Activated T-helper 2 cell treated with anti-CD3 and anti-CD28 coated beads, Interferon-gamma antibody, Interleukin-2, Interleukin-4, amounts not matched to agents 10 μg/mL and 5 μg/mL and 100 μg/mL, durations not matched to agents 14 hours and 24 hours and 36 hours (primary cell): ENCODE measurements at places on chromosomes 1 and 21.

DNA sequence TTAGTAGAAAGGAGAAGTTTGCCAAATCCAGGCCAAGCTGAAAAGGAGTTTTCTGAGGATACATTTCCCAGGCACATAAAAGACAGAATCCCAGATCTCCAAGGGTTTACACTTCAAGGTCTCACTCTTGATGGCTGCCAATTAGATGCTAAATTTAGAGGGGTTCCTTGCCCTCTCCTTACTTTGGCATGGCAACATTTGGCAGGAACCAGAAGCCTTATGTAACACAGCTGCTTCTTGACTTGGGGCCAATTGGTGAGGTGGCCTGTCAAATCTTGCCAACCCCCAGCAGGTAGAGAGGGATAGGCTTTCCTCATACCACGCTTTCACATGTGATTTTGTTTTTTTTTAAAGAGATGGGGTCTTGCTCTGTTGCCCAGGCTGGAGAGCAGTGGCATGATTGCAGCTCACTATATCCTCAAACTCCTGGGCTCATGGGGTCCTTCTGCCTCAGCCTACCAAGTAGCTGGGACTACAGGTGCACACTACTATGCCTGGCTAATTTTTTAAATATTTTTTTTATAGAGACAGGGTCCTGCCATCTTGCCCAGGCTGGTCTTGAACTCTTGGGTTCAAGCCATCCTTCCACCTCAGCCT, 25.2 kb upstream of the NKAIN1 start:
- DNase-seq: no peak

- DNase-seq: no peak
These were observed 51.0 kb downstream of the MYSM1 start for GRCh38 chr1:58648842-58649241.

DNA sequence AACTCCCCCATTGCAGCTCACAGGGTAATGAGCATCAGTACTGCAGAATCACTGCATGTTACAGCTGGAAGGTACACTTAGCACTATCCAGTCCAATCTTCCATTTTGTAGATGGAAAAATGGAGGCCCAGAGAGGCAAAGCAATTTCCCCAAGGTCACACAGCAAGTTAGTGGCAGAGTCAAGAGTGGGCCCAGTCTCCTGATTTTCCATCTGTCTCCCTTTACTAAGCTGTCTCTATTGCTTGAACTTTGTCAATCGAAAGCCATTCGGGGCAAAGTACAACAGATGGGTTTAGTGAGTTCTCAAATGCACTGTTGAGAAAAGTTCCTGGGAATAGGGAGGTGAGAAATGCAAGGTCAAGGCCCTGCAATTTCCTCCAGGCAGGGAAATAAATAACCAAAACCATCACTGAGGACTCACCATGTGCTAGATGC, 50.4 kb upstream of the IFFO2 start:
- DNase-seq: no peak

DNA sequence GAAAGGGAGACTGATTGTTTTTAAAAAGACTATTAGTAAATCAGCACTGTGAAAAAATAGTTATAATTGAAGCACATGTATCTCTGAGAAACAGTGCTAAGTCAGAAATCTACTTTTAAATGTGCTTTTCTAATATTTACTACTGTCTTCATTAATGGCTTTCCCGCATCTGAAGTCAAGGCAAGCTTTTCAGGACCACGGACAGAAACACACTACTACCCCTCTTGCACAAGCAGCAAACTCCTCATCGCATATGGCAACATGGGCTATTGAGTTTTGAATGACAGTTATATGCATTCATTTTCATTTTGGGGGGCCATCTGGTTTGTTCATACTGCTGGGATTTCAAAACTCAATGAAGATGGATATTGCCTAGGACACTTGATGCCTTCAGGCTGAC, 433.4 kb upstream of the CAMK1G start:
- no peak for DNase-seq

DNA sequence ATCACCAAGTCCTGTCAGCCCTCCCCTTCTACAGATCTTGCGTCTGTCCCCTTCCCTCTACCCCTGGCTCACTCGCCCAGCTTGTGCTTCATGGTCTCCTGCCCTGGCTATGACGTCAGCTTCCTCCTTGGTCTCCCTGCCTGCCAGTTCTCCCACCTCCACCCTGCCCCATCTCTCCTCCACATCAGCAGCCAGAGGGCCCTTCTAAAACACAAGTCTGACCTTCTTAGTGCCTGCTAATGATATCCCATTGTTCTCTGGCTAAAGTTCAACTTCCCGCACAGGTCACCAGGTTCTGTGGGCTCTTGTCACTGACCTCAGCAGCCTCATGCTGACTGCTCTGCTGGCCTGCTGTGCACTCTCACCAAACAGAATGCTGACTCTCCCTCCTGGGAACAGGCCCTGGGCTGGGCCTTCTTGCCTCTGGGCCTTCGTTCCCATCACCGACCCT, 24.7 kb upstream of the MYCL start:
- DNase-seq: no peak

- DNase-seq: no peak
These were observed 239.6 kb upstream of the FGGY start for GRCh38 chr1:59057211-59057694.

DNA sequence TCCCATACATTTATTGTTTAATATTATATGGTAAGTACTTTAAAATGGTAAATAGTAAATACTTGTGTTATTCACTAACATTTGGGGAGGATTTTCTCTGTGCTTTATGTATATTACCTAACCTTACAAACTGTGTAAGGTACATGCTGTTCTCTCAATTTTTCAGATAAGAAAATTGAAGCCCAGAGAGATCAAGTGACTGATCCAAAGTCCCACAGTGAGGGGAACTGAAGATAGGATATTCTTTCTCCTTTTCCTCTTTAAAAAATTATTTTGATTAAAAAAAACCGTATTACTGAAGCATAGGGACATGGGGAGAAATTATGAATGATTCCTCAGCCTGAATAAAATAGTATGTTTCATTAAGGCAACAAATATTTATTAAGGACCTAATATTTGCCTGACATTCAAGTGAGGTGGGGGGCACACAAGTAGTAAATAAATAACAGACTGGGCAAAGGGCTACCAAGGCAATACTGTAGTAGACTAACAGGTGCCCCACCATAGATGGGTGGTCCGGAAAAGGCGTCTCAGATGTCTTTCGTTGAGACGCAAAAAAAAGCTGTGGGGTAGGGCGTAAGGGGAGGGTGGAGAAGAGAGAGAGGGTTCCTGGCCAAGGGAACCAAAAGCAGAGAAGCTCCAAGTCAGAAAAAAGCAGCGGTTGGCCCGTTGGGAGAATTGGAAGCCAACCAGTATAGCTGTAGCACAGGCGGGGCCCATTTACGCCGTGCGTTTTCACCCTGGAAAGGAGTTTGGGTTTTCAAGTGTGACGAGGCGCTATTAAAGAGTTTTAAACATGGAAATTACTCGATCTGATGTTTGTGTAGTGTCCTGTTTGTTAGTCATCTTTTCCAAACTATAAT, 944 bp upstream of the AGO3 start:
- DNase-seq: peak; percentile 15

DNA sequence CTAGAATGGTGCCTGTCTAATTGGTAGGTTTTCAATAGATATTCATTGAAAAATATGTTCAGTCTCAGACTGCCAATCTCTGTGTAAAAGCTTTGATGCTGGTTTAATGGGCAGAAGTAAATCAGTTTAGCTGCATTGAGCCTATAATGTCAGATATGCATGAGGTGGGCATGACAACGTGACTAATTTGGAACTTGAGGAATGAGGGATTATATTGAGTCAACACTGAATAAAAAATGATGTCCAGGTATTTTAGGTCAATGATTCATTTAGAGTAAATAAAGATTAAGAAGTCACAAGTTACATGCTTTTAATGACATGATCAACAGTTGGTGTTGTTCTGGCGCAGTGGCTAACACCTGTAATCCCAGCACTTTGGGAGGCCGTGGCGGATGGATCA, 3.0 kb downstream of the WDR3 start:
- DNase-seq: no peak

- DNase-seq: no peak
These were observed 127.4 kb downstream of the HMCN1 start for GRCh38 chr1:185861630-185862029.

GRCh38 chr1:10549904-10550664, 75.3 kb downstream of the PEX14 start:
- DNase-seq: no peak

DNA sequence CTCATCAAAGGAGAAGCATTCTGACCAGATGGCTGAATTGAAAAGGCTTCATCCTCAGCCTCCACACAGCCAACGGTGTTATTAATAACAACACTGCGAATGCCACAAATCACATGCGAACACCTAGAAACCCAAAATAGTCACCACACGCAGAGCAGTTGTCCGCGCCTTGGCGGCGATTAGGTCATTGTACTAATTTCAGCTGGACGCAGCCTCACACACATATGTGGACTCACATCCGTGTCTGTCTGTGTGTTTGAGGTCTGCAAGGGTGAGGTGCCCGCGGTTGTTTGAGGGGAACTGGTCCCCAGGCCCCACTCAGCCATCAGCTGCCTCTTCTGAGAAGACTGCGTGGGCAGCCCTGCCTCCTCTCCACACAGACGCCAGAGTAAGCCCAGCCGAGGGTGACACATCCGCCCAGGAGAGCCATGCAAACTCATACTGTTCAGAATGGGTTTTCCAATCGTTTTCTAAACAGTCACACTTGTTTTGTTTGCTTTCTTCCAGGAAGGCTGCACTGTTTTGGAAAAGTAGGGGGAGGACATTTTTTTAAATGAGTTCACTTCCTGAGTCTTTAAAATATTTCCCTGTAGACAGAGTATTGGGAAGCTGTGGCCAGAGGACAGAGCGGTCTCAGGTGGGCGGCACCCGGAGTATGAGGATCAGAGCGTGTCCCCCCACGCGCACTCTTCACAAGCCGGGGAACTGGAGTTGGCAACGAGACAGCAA, 53.4 kb downstream of the TOMM20 start:
- no peak for DNase-seq

DNA sequence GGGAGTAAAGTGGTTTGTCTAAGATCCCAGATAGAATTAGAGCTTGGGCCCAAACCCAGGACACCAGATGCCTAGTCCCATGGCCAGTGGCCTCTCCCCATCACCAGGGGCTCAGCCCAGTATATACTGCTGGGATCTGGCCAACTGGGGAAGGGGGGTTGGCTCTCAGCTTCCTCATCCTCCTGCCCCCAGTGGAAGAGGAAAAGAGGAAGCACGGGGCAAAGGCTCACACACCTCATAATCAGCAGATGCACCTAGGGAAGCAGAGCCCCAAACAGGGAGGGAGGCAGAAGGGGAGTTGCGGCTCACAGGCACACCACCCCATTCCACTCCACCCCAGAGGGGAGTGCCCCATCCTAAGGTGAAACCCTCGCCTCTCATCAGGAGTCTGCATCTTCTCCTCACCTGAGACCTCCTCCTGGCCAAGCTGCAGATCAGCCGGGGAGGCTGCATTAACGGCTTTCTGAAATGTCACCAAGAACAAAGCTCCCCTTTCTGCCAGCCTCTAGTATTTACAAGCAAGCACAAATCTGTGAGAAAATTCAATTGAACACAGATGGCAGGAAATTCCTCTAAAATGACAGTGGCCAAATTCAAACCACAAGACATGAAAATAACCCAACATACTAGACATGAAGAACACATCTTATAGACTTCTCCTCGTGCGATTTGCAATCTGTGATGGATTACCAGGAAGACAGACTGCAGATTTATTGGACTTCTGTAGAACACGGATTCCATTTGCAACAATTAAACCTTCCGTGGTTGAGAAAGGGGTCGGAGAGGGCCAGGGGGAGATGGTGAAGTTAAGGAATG, 82.8 kb downstream of the GLIS1 start:
- DNase-seq: no peak

DNA sequence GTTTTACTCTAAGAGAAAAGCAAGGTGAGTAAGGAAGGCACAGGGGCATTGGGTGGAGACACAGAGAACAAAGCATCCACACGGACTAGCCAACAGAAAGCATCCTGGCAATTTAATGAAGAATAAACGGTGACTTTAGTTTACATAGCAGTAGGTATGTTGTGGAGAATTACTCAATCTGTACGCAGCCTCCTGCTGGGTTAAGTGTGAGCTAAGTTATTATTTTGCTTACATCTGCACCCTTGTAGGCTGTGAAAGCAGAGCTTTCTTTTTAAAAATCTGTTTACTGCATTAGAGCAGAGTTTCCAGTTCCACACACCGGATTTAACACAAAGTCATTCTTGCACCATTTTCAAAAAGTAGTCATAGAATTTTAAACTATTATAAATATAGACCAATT, 144.5 kb downstream of the AKT3 start:
- DNase-seq: no peak

- DNase-seq: no peak
These were observed 24.0 kb downstream of the DMRTB1 start for GRCh38 chr1:53483170-53483569.

GRCh38 chr21:33901412-33902288, 14.0 kb downstream of the ATP5PO start:
- DNase-seq: no peak

DNA sequence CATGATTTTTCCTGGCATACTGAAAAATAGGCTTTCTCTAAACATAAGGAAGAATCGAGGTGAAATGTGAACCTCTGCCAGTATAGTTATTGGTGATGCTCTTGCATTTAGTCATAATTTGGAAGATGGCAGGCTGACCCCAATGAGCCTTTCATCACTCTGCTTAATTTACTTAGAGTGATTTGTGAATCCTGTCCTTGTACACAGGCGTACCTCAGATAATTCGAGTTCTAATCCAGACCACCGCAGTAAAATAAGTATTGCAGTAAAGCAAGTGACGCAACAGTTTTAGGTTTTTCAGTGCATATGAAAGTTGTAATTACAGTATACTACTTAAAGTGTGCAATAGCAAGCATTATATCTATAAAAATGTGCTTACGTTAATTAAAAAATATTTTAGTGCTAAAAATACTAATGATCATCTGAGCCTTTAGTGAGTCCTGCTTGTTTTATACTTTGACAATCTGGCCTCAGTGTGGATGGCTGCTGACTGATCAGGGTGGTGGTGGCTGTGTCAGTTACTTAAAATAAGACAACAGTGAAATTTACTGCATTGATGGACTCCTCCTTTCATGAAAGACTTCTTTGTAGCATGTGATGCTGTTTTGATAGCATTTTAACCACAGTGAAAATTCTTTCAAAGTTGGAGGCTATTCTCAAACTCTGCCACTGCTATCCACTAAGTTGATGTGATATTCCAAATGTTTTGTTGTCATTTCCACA, 1.7 kb downstream of the PKNOX1 start:
- DNase-seq: no peak

- DNase-seq: no peak
These were observed 116.1 kb downstream of the PSMG1 start for GRCh38 chr21:39066829-39067780.

DNA sequence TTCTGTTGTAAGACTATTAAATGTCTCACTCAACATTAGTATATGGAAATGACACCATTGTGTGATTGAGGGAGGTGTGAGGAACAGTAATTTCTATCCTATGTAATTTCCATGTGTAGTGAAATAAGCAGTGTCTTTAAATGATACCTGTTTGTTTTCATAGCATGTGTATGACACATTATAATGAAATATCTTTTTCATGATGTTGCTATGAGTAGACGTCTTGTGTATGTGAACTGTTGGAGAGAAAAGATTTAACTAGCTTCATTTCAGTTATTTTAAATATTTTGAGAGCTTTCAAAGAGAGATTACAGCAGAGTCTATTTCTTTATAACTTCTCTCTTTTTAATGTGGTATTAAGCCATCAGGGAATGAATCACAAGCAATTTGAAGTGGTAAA, 71.5 kb upstream of the QSOX1 start:
- no peak for DNase-seq
